Nucleus accumbens (tissue), 56 donors: ENCODE measurements at places on chromosomes 16 and 17.

GRCh38 chr17:57874434-57875289, 24.8 kb upstream of the MRPS23 start:
- DNase-seq: peak; percentile 77

GRCh38 chr17:81176666-81177065, 10.6 kb upstream of the AATK start:
- DNase-seq: no peak

DNA sequence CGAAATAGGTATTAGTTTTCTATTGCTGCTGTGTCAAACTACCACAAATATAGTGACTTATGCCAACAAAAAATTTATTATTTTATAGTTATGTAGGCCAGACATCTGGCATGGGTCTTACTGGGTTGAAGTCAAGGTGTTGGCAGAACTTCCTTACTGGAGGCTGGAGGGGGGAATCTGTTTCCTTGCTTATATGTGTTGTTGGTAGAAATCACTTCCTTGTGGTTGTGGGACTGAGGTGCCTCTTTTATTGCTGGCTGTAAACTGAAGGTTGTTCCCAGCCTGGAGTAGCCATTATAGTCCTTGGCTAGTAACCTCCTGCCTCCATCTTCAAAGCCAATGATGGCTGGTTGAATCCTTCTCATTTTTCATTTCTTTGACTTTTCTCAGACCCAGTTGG, 439.8 kb upstream of the EEF2KMT start:
- DNase-seq: no peak

DNA sequence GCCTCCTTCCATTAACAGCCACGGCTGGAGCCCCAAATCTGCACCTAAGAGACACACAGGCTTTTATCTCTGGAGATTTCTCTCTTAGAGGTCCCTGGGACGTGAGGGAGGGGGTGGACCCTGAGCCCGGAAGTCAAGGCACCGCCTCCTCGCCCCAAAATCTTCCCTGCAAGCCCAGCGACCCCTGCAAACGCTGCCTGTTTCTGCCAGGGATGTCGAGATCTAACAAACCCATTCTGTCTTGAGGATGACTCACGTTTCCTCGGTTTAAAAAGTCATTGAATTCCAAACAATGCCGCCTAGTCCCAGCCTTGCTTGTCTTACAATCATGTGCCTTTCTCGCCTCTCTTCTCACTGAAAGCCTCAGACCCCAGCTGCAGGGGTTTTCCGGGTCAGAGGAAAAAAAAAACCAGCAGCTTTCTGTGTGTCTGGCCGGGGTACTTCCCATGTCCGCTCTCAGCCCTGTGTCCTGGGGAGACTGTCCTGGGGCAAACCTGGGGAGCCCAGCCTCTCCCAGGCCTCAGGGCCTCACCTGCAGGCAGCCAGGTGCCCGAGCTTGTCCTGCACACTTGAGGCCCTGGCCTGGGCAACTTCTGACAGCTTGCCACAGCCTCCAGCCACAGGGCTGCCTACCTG, 15.4 kb downstream of the ARL2BP start:
- DNase-seq: peak; percentile 87

GRCh38 chr16:88602091-88602490, 31.9 kb downstream of the ZC3H18 start:
- DNase-seq: no peak
